ENCODE measurements at places on chromosomes 2 and 18. TPM values are rescaled to one million over a fixed set of nuclear protein-coding genes. Genes with fewer than 3 reads are reported as not detected.

The PCARE gene
- under 0.01 TPM for total RNA-seq

The COLEC12 gene
- 0.94 TPM for total RNA-seq

The TRIB2 gene
- 13.9 TPM for total RNA-seq

The NEMP2 gene
- total RNA-seq: 1.2 TPM

The ASB18 gene
- not detected for total RNA-seq

Measured in endothelial cell of coronary artery (primary cell).